Stimulated activated CD8-positive, alpha-beta memory T cell treated with anti-CD3 and anti-CD28 coated beads, Interleukin-15, amount 100 ng/mL, for 48 hours (primary cell): ENCODE measurements at places on chromosomes 4 and X.

- DNase-seq = peak; percentile 66
Measured at GRCh38 chrX:103310555-103311398, at the start of gene BEX2. Gene BEX2 (minus strand): TSS chrX:103310990. CDS start chrX:103309976, 1,014 bp downstream.

DNA sequence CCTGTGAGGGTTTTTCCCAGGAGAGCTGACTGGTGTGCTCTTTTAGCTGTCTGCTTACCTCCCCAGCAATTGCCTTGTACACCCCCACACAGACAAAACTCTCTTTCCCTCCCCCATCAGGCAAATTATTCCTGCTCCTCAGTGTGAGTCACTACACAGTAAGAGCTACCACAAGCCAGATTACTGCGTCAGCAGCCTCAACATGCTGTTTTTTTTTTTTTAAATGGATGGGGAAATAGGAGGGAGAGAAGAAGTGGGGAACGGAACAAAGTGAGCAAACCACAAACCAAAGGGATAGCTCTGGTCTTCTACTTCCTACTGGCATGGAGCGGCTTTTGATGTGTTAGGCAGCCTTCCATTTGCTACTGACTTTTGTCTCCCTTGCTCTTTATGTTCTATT, 107.5 kb upstream of the ACSL4 start:
- DNase-seq = peak; percentile 13

- no peak for DNase-seq
Measured at GRCh38 chr4:123817025-123817688, 420.6 kb downstream of the SPRY1 start.

- DNase-seq = no peak
Measured at GRCh38 chr4:88027611-88028608, 20.5 kb downstream of the PKD2 start.
